ENCODE measurements at places on chromosomes 5 and 9.

DNA sequence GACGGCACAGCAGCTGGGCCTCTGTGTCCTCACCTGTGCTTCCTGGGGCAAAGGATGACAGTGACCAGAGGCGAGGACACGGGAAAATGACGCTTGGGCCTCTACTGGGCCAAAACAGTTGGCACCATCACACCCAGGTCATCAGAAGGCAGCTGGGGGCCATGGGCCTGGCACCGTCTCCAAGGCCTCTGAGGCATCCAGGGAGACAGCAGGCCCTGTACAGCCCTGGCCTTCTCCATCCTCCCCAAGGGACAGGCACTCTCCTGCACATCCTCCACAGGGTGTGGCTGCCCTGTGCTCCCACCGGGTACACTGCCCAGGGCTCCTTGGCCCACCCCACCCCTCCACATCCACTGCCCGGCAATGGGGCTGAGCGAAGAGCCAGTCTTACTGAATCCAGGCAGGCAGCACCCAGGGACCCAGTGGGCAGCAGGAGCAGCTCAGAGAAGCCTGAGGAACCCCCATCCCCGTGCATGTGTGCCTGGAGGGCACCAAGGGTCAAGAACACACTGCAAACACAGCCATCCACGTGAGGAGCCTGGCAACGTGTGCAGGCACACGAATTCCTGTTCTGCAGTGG, 4.0 kb downstream of the LPCAT1 start:
- peak; percentile 18 for DNase-seq

GRCh38 chr9:79371948-79372555, 199.7 kb upstream of the TLE4 start:
- no peak for DNase-seq

DNA sequence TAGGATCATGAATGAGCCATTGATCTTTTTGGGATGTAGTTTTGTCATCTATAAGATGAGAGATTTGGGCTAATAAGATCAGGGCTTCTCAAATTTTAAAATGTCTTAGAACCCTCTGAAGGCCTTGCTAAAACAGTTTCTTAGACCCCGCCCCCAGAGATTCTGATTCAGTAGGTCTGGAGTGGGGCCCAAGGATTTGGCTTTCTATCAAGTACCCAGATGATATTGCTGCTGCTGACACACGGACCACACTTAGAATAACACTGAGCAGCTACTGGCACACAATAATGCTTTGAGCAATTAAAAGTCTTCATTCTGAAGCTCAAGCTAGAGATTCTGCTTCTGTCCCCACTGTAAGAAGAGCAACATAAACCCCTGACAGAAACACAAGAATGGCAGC, 216.7 kb downstream of the SMARCA2 start:
- DNase-seq: no peak

DNA sequence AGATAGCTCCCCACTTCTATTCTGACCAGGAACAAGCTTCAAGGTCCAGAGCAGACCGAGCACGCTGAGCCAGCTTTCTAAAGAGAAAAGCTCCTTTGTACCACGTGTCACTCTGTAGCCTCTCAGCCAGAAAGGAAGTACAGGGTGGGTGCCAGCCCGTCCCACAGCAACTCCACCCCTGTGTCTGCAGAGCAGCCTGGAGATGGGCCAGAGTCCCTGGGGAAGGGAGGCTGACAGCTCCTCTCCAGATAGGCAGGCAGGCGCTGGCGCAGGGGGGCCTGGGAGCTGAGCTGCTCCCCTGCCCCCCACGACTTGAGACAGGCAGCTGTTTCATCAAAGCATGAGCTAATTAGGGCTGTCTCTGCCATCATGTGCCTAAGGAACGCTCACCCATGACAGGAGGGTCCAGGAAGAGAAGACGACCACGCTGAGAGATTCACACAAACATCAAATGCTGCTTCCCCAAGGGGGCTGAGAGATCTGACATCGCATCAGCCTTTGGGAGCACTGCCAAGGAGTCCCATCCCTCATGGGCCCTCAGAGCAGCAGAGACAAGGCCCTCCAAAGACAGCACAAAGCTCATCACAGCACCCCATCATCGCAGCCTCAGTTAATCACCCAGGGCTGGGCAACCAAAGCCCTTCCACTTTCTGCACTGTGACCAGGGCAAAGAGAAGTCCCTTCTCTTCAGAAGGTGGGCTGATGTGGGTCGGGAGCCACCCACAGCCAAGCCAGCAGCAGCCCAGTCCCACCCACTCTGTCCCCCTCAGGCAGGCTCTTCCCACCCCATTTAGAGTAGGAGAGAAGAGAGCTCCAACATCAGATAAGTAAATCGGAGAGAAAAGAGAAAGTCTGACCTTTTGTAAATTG, 78.5 kb upstream of the LRRTM2 start:
- DNase-seq: peak; percentile 31

DNA sequence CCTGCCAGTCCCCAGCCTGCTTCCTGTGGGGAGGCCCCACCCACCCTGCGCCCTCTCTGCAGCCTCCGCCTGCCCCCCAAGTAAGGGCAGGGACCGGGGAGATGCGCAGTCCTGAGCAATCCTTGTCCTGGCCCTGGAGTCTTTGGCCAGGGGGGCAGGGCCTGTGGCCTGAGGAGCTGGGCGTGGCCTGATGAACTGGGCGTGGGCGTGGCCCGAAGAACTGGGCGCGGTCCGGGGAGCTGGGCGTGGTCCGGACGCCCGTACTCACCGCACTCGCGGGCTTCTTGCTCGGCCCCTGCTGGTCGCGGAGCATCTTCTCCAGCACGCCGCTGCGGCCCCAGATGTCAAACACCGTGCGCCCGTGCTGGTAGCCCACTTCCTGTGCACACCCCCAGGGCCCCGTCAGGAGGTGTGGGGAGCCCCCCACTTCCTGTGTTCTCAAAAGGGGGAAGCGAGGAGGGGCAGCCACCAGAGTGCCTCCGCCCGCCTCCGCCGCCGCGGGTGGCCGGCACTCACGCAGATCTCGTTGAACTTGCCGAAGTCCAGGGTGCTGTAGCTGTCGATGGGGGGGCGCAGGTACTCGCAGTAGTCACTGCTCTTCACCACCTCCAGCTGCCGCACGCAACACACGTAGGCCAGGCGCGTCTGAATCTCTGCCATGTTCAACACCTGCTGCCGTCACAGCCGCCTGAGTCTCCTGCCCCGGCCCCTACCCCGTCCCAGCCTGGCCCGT, 2.7 kb upstream of the NSMF start:
- peak; percentile 92 for DNase-seq

- no peak for DNase-seq
These were observed 480.4 kb upstream of the TUSC1 start for GRCh38 chr9:26158631-26159150.

DNA sequence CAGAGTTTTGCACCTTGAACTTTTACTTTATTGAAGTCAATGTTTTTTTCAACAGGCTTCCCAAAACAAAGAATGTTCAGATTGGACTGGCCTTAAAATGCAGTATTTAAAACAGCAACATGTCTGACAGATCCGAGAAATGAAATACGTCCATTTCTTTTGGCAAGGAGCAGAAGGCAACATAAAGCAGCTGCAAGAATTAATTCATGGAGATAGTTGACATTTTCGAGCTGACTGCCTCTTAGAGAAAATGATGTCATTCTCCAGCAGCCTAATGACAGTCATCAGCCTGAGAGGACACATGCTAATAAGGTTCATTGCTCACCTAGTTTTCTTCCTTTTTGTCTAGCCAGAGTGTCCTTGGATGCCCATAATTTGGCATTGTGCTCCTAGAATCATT, 232.2 kb upstream of the SEMA6A start:
- no peak for DNase-seq

DNA sequence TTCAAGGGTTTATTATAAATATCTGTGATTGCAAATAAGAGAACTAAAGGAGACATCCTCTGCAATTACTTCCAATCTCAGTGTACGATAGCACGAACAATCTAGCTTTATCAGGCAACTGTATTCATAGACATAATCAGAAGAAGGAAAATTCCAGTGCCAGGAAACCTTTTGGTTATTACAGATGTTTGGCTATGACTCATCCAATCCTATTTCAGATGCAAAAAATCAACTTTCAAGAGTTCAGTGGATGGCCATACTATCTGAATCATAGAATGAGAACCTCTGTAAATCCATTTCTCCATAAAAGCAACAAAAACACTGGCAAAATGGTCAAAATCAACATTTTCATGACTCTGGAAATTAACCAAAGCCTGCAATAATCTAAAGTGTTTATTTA, 37.9 kb downstream of the GAS1 start:
- no peak for DNase-seq

- no peak for DNase-seq
These were observed 126.0 kb downstream of the SUSD1 start for GRCh38 chr9:112048924-112049691.
